ENCODE measurements at places on chromosomes 6 and 20.

- DNase-seq: no peak
Measured at GRCh38 chr20:62285722-62286121, 17.1 kb upstream of the ADRM1 start.

- no peak for DNase-seq
Measured at GRCh38 chr20:36548704-36549627, 7.6 kb downstream of the MYL9 start.

- no peak for DNase-seq
Measured at GRCh38 chr20:37748015-37748414, 54.2 kb downstream of the CTNNBL1 start.

DNA sequence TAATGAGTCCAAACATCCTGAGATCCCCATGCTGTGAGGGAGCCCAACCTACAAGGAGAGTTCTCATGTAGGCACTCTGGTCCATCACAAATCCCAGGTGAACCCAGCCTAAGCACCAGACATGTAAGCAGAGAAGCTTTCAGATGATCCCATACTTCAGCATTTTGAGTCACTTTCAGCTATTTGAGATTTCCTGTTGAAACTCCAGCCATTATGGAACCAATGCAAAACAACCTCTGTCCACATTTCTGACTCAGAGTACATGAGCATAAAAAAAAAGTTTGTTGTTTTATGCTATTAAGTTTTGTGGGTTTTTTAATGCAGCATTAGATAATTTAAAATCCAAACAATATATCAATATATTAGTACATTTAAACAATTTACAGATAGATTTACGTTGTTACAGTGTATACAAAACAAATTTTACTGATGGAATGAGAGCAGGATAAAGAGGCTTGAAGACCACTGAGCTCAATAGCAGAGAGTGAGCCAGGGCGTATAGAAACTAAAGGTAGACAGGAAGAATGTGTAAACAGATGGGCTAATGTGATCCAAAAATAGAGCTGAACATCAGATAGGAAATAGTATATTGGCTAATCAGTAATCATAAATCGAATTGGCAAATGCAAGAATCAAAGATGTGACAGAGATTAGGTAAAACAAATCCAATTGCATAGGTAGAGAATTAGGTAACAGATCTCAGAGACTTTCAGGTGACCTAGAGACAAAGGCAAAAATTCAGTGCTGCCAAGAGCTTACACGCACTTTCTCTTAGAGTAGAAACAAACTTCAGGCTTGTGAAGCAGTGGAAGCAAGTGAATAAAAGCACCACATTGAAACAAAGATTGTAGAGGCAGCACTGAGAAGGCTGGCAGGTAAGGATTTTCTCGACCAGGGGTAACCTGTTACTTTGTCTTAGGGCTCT lies 36.2 kb upstream of the PLCB1 start:
- DNase-seq: peak; percentile 59

DNA sequence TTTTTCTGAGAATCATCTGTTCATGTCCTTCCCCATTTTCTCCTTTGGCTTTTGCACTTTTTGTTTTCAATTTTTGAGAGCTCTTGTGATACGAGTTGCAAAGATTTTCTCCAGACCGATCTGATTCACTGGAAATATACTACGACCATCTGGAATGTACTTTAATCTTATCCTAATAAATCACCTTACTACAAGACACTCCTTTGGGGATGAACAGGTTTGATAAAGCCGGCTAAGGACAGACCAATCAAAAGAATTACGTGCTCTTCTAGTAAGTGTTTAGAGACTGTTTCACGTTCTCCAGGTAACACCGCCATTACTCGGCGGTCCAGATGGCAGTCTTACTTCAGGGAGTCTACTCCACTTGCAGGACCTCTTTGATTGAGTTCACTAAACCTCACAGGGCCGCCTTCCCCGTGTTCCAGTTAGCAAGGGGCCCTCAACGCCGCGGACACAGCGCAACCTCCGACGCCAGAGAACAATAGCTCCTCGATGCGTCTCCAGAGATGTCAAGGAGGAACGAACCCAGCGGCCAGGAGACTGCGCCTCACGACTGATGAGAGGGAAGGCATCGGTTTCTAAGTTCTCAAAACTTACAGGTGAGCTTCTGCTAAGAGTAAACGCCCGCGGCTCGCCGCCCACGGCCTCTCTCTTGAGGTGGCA lies 920 bp upstream of the WTAP start:
- DNase-seq: no peak

GRCh38 chr6:18352842-18353241 lies 34.3 kb upstream of the RNF144B start:
- no peak for DNase-seq

GRCh38 chr6:40398810-40399477 lies 188.2 kb downstream of the LRFN2 start:
- DNase-seq: no peak

GRCh38 chr20:8912731-8913130 lies 156.2 kb upstream of the PLCB4 start:
- DNase-seq: no peak

DNA sequence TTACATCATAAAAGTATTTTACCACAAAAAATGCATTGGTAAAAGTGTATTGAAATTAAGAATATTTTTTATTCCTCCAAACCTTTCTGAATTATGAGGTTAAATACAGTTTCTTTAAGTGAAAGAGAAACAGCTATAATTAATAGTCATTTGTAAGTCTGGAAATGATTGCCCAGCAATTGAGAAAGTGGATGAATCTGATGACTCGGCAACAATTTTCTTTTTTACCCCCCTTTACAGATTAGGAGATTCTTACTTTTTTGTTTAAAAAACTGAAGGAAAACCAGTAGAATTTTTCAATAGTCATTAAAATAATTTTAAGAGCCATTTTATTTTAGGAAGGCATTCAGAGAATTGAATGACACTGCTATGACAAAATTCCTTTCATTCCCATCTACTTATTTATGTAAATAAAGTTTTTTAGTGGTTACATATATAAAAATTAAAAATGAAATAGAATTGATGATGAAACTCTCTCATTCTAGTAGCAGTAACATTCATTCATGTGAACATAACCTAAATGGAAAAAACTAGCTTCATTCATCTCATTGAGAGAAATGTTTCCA lies 169.6 kb upstream of the PRND start:
- DNase-seq: no peak

GRCh38 chr6:13519839-13520238 lies 32.4 kb upstream of the GFOD1 start:
- DNase-seq: no peak

DNA sequence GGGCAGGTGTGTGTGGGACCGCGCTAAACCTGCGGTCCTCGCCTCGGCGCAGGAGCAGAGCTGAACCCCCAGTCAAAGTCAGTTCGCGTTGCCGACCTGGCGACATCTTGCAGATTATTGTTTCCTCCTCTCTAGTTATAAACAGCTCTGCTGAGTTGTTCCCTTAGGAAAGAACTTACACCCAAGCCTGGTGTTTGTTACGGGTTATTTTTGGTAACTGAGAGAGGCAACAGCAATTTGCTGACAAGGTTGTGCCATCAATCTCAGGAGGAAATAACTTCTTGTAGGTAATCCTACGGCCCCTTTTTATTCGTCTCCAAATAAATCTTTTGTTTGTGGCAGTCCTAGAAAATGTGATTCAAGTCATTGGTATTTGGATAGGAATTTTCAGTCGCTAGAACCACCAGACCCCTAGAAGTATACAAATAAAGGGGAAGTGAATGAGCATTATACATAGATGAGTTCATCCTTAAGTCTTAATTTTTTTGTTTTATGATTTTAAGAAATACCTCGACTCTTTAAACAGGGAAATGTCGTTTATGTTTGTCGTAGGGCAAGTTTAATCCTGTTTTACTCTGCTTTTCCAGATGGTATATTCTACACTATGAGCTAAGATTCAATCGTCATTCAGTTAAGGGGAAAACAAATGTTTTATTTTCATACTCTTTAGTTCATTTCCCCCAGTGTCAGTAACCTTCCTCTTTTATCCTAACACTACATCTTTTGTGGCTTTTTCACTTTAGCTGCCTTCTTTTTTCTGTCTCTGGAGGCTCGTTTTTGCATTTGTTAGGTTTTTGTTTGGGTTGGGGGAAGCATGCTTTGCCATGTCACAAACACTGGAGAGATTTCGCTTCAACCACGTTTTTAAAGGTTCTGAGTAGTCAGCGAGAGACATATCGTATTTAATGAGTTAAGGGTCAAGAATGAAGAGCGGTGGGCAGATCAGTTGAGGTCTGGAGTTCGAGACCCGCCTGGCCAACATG lies 1.2 kb downstream of the PM20D2 start:
- peak; percentile 12 for DNase-seq

GRCh38 chr20:41382791-41383305 lies 16.2 kb upstream of the EMILIN3 start:
- no peak for DNase-seq

GRCh38 chr6:12203001-12203400 lies 87.2 kb upstream of the EDN1 start:
- no peak for DNase-seq

- no peak for DNase-seq
Measured at GRCh38 chr6:21633511-21634109, 40.1 kb downstream of the SOX4 start.

DNA sequence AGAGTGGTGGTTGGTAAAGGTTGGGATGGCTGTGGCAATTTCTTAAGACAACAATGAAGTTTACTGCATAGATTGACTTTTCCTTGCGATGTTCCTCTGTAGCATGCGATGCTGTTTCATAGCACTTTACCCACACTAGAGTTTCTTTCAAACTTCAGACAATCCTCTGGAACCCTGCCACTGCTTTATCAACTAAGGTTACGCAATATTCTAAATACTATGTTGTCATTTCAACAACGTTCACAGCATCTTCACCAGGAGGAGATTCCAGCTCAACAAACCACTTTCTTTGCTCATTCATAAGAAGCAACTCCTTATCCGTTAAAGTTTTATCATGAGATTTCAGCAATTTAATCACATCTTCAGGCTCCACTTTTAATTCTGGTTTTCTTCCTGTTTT lies 161.2 kb upstream of the NRSN1 start:
- no peak for DNase-seq

- DNase-seq: no peak
Measured at GRCh38 chr20:62818592-62819493, 2.0 kb downstream of the COL9A3 start.

DNA sequence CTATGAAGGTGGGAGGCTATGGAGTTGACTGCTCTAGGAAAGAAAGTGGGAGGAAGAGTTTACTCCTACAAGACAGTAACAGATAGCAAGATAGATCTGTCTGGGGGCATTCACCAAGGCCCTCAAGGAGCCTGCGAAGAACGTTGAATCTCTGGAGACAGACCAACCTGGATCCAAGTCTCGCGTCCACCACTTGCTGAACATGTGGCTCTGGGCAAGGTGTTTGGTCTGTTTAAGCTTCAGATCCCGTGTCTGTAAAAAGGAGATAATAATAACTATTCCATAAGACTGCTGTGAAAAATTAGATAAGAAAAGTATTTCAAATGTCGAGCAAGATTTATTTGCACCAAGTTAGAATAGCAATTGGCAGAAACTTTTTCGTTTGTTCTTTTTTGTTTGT lies 8.1 kb upstream of the EEF1A1 start:
- no peak for DNase-seq

- DNase-seq: no peak
Measured at GRCh38 chr6:68711386-68712000, 76.4 kb downstream of the ADGRB3 start.

GRCh38 chr20:3447321-3447720 lies 23.5 kb upstream of the ATRN start:
- no peak for DNase-seq

GRCh38 chr20:1266167-1266973 lies at the start of gene SNPH:
SNPH (plus strand) TSS chr20:1266294; CDS start chr20:1296240, 29,946 bp downstream.
- DNase-seq: peak; percentile 53

GRCh38 chr6:169810066-169810989 lies 58.9 kb downstream of the ERMARD start:
- DNase-seq: no peak

DNA sequence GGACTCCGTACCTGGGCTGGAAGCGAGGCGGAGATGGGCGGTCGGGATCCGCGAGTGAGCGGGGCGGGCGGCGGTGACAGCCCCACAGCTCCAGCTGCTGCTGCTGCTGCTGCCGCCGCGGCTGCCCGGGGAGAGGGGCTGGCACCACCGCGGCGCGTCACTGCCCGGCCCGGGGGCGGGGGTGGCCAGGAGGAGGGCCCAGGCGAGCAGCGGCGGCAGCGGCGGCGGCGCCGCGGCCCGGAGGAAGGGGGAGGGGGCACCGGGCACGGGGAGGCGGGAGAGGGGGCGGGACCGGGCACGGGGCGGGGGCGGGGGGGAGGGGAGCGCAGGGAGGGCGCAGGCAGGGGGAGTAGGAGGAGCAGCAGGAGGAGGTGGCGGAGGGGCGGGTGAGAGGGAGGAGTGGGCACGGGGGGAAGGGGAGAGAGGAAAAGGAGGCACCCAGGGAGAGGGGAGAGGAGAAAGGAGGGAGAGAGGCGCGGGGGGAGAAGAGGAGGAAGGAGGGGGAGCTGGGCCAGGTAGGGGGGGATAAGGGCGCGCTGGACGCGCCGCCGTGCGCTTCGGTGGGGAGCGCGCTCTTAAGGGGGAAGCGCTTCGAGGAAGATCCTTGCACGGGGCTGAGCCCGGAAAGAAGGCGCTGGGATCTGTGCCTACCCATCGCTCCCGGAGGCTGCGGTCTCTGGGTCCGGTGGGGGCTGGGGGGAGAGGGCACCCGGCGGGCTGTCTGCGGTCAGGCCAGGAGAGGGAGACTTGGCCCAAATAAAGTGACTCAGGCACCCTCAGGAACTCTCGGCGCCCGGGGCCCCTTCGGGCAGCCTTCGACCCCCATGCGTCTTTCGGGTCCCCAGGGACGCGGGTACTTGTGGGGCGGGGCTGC lies 101.5 kb downstream of the NOL4L start:
- peak; percentile 80 for DNase-seq

- no peak for DNase-seq
Measured at GRCh38 chr20:37808233-37809070, 94.5 kb upstream of the VSTM2L start.

DNA sequence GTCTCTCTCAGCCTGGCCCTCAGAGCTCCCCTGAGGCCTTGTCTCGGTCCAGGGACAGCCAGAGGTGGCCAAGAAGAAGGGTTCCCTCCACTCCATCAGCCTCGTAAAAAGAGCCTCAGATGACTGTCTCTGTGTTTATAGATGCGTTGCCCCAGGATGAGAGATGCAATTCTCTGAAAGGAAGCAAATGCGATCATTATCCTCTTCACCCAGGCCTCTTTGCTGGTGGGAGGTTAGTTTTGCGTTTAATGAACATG lies 90.4 kb downstream of the YTHDF1 start:
- DNase-seq: no peak

- no peak for DNase-seq
Measured at GRCh38 chr6:89471287-89471867, 38.4 kb downstream of the ANKRD6 start.

DNA sequence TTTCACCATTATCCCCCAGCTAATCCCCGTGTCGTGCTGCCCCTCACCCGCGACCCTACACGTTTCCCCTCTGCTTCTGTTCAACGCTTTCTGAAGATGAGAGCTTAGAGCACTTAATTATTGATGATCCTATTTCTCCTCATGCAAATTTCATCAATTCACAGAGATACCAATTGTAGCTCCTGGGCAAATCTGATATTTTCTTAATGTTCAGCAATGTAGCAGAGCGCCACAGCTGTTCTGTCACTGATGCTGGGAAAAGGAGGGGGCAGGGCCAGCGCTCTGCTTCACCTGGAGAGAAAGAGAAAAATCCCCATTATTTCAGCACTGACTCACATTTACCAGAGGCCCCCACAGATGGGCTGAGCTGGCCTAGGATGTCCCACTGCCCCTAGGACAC lies 121.2 kb downstream of the TTLL2 start:
- no peak for DNase-seq

- no peak for DNase-seq
Measured at GRCh38 chr6:151130329-151130728, 109.4 kb upstream of the AKAP12 start.

GRCh38 chr6:110971468-110971867 lies 10.4 kb upstream of the RPF2 start:
- no peak for DNase-seq

Data from HFFc6 (cell line).